ENCODE measurements at places on chromosomes 2 and 18.

- no peak for DNase-seq
Measured at GRCh38 chr18:60898111-60898510, 435.1 kb upstream of the CDH20 start.

DNA sequence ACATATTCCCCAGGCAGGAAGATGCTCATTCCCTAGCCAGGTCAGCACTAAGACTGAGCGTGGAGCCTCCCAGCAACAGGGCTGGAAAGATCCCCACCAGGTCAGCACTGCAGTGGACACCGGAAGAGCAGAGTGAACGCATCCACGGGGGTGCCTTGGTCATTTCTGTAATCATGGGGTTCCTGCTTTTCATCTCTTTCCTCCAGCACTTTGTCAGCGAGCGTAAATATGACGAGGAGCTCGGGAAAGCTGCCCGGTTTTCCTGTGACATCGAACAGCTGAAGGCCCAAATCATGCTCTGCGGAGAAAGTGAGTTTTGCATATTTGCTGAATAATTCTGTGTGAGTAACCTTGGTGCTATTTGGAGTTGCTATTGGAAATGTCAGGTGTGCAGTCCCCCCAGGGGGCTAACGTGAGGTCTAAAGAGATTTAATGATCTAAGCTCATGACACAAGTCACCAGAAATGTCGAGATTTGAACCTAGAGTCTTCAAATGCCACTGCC is 40.1 kb downstream of the KCTD18 start:
- no peak for DNase-seq

GRCh38 chr18:1350931-1351450 is 446.3 kb downstream of the ADCYAP1 start:
- DNase-seq: no peak

GRCh38 chr2:119721462-119721861 is 38.3 kb upstream of the PTPN4 start:
- no peak for DNase-seq

DNA sequence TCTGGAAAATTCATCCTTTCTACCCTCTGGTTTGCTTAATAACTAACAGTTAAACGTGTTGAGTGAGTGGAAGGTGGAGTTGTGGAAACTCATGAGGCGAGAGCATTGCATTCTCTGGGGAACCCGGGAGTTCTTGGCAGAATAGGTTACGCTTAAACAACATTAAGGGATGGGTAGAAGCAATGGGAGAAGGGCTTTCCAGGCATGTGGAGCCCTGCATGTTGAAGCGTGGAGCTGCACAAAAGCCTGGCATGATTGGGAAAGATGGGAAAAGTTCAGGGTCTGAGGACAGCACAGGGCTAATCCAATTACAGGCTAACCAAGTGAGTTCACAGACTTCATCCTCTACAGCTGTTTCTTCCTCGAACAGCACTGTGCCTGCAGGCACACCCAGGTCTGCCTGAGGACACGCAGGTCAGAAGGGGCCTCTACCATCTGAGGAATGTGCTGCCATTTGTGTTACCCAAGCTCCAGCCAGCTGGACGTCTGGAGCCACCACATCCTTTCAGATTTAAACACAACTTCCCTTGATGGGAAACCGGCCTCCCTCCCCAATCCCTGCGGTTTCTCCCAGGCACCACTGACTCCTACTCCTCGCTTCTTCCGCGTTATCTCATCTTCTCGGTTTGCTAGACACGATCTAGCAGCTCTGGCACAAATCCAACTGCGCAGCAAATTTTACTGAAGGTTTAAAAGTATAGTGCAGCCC is 164.2 kb downstream of the ANTXR1 start:
- DNase-seq: peak; percentile 99

- no peak for DNase-seq
Measured at GRCh38 chr18:12313530-12314245, 5.6 kb downstream of the TUBB6 start.

DNA sequence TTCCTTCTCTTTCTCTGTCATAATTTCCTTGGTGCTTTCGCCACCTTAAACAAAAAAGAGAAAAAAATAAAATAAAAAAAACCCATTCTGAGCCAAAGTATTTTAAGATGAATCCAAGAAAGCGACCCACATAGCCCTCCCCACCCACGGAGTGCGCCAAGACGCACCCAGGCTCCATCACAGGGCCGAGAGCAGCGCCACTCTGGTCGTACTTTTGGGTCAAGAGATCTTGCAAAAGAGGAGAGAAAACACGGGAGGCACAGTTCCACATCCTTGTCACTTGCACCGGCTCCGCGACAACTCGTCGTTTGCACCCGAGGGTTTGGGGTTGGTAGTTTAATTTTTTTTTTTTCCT is 1.8 kb upstream of the SP9 start:
- DNase-seq: no peak

GRCh38 chr2:47645246-47645645 is 137.7 kb upstream of the MSH6 start:
- no peak for DNase-seq

- no peak for DNase-seq
Measured at GRCh38 chr2:233991196-233991595, 59.3 kb upstream of the SPP2 start.

- DNase-seq: no peak
Measured at GRCh38 chr2:2735041-2735440, 404.0 kb upstream of the MYT1L start.

Data from H4 (cell line).